ENCODE measurements at places on chromosomes 1 and 21. TPM values are rescaled to one million over a fixed set of nuclear protein-coding genes. Genes with fewer than 3 reads are reported as not detected.

Gene HLX
- 43.8 TPM for total RNA-seq

Gene PPFIA4
- total RNA-seq, result not detected

Gene SAMSN1
- not detected for total RNA-seq

Gene KCNA2
- not detected for total RNA-seq

Gene TAL1
- total RNA-seq, result not detected

Gene SLC44A3
- total RNA-seq, result 0.18 TPM

Gene FAM151A
- total RNA-seq, result not detected

Gene S1PR1
- total RNA-seq, result 14.7 TPM

Gene ARMH1
- total RNA-seq, result not detected

Gene KIF17
- 1.9 TPM for total RNA-seq

Gene NUAK2
- 7.2 TPM for total RNA-seq

Gene OLFML2B
- total RNA-seq, result 2.0 TPM

Gene FHL3
- total RNA-seq, result 59.4 TPM

Gene PYHIN1
- total RNA-seq, result not detected

Gene TCP10L
- total RNA-seq, result not detected

Gene MAEL
- not detected for total RNA-seq

Gene HSF2BP
- 4.3 TPM for total RNA-seq

Gene ACOT11
- total RNA-seq, result 2.8 TPM

Gene SYPL2
- total RNA-seq, result 1.7 TPM

Gene SYDE2
- 5.0 TPM for total RNA-seq

Gene CDC14A
- total RNA-seq, result 1.4 TPM

Gene SPRR4
- total RNA-seq, result not detected

Gene PGLYRP3
- not detected for total RNA-seq

Gene CFAP410
- 17.0 TPM for total RNA-seq

Gene IFFO2
- 2.8 TPM for total RNA-seq

Gene DYNLT4
- not detected for total RNA-seq

Gene DNAH14
- 7.5 TPM for total RNA-seq

Gene RAP1GAP
- not detected for total RNA-seq

Gene FCAMR
- total RNA-seq, result not detected

Gene AVPR1B
- total RNA-seq, result not detected

Gene FMO5
- total RNA-seq, result 0.71 TPM

Gene DPYD
- 24.8 TPM for total RNA-seq

Gene HENMT1
- 7.6 TPM for total RNA-seq

Gene CLCNKB
- total RNA-seq, result not detected

Gene AZIN2
- total RNA-seq, result 6.3 TPM

Gene CACNA1S
- not detected for total RNA-seq

Gene HSD3B1
- not detected for total RNA-seq

Gene ERICH3
- total RNA-seq, result not detected

Gene TTC13
- 7.4 TPM for total RNA-seq

Gene OR2T11
- total RNA-seq, result not detected

Data from myometrial cell (primary cell).